Stimulated activated CD8-positive, alpha-beta memory T cell treated with anti-CD3 and anti-CD28 coated beads, Interleukin-2, amount 100 ng/mL, for 48 hours (primary cell): ENCODE measurements at places on chromosomes 16 and 17.

- peak; percentile 62 for DNase-seq
Measured at GRCh38 chr16:525520-526180, 1.9 kb upstream of the CAPN15 start.

GRCh38 chr17:80805032-80805751 lies 186.4 kb upstream of the CHMP6 start:
- no peak for DNase-seq

- DNase-seq, result peak; percentile 51
Measured at GRCh38 chr17:28763804-28764266, 20.0 kb downstream of the TRAF4 start.

GRCh38 chr17:19677736-19678379 lies 29.3 kb downstream of the ALDH3A2 start:
- no peak for DNase-seq

DNA sequence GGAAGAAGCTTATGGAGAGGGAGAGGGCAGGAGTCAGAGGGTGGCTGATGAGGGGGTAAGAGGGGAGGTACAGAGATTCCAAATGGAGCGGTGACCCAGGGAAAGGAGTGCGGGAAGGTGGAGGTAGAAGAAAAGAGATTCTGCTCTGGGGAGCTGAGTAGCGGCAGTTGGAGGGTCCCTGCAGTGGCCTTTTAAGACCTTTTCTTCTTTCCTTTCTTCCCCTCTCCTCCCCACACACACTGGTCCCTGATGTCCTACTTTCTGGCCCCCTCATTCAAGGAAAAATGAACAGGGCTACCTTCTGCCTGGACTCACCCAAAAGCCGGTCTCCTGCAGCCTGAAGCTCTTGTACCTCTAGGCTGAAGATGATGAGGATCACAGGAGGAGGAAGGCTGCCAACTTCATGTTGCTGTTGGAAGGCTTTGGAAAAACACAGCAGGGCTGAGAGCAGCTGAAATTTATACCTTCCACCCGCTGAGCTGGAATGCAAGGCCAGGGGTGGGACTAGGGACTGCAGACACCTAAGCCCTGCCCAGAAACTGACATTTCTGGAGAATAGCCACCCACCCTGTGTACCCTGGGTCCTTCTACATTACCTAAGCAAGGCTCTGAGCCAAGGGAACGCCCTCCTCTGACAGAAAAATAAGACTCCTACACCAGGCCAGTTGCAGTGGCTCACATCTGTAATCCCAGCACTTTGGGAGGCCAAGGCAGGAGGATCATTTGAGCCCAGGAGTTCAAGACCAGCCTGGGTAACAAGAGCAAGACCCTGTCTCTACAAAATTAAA lies 9.4 kb upstream of the HEATR6 start:
- no peak for DNase-seq

- DNase-seq, result no peak
Measured at GRCh38 chr16:46812781-46813540, 18.0 kb downstream of the C16orf87 start.

DNA sequence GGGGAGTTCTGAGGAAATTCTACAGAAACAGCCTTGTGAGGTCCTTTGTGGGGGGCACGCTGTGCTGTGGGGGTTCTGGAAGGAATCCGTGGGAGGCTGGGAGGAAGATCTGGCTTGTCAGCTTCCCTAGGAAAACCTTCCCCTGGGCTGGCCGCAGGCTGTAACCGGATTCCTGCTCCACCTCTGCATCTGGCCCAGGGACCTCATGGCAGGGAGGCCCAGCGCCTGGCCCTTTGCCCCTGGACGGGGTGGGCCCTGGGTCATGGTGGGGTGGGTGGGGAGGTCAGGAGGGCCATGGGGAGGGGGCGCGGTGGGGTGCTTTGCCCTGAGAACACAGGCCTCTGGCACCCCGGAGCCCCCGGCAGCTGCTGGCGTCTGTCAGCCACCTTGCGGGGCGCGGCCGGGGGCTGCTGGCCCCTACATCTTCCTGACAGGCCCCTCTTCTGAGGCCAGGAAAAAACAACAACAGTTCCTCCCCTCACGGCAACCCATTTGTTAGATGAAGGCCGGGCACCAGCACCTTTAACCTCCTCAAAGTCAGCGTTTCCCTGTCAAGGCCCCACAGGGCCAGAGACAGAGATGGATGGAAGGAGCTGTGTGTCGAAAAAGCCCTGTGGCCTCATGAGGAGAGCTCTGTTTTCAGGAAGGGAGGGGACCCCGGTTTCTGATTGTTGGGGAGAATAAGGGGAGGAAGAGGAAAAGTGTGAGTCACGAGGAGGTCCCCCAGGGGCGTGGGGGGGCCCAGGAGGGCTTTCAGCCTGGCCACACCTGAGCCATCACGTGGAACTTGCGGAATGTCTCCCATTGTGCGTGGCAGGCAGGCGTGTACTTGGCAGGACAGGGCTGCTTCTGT lies 3.6 kb upstream of the MEOX1 start:
- DNase-seq, result no peak

DNA sequence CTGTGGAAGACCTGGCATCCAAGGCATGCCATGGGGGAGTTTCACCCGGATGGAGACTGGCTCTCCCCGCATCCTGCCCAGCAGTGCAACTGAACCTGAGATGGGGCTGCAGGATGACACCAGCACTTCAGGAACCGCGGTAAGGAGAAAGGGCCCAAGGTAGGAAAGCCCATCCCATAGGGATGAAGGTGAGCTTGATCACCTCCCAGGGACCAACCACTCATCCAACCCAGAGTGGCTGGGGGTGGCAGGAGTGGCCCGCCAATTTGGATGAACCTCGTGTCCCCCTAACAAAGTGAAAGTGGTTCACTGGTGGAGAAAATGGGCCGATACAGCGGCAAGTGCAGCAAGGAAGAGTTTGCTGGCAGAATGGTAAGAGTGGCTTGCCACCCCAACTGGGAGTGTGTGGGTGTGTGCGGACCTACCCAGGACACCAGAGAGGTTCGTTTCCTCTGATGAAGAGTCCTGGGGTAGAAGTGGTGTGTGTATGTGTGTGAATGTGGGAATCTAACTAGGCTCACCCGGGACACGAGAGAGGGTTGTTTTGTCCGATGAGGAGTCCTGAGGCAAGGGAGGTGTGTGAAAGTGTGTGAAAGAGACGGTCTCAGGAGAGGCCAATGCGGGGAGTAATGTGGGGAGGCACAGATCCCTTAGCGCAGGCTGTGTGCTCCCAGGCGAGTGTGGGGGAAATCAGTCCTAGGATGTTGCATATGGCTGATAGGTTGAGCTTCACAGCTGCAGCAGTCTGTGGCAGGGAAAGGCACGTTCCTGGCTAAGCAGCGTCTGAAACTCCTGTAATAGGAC lies 22.6 kb downstream of the ACSM1 start:
- DNase-seq, result no peak

DNA sequence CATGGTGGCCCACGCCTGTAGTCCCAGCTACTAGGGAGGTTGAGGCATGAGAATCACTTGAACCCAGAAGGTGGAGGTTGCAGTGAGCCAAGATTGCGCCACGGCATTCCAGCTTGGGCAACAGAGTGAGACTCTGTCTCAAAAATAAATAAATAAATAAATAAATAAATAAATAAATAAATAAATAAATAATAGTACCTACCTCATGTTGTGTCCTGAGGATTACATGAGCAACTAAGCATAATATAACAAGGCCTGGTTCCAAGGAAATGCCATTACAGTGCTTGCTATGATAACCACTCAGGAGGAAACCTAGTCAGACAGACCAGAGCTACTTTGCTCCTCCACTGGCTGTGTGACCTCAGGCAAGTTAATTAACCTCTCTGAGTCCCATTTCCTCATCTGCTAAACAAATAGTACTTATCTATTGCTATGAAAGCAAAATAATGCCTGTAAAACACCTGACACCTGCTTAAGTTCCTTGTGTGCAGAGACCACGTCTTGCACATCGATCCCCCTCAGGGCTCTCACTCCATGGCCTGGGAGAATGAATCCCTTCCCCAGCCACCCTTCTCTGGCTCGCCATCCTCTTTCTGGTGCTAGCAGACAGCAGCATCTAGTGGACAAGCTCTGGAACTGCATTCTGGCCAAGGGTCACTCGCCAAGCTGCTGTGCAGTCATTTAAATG lies 7.5 kb downstream of the EPOP start:
- DNase-seq, result peak; percentile 28

- DNase-seq, result no peak
Measured at GRCh38 chr17:80246726-80247125, 13.9 kb upstream of the RNF213 start.

GRCh38 chr17:51572115-51572514 lies 311.8 kb downstream of the UTP18 start:
- DNase-seq, result no peak

- DNase-seq, result no peak
Measured at GRCh38 chr17:60107526-60108257, 29.0 kb upstream of the HEATR6 start.

GRCh38 chr17:38922538-38923297 lies 2.7 kb upstream of the LASP1NB start:
- no peak for DNase-seq

DNA sequence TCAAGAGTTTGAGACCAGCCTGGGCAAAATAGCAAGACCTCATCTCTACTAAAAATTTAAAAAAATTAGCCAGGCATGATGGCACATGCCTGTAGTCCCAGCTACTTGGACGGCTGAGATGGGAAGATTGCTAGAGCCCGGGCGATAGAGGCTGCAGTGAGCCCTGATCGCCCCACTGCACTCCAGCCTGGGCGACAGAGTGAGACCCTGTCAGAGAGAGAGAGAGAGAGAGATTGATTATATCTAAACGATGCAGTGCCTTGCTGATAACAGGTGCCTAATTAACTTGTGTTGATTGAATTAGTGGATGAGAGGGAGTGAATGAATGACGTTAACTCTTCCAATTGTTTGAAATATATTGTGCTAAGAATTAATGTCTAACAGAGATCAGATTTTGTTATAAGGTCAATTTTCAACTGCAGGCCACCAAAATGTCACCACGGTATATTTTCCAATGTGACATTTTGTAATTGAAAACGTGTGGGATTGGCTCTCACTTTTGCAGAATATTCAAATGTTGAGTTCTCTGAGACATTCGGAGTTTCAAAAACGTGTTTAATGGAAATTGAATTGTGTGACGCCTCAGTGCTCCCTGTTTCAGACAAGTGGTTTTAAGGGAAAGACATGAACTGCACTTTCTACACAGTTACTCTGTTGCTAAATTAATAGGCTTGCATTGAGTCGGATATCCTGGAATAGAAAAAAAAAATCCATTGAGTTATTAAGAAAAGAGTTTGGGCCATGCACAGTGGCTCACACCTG lies 53.6 kb downstream of the ABAT start:
- no peak for DNase-seq

DNA sequence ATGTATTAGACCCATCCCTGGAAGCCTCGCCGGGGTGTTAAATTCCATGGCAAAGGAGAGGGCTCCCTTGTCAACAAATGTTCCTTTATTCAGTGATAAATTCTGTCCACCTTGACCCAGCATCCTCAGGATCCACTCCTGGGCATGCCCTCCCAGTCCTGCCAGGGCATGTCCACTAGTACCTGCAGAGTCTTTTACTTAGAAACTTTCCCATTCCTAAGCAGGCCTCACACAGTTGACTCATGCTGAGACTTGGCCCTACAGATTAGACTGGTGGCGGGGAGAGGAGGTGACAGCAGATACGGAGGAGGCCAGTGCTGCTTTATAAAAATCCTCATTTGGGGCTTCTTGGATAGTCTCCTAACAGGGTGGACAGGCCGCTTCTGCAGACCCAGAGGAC lies 88.8 kb downstream of the CYLD start:
- DNase-seq, result no peak

GRCh38 chr16:78096386-78096785 lies 3.1 kb upstream of the WWOX start:
- no peak for DNase-seq

- no peak for DNase-seq
Measured at GRCh38 chr17:17088541-17089525, 46.6 kb downstream of the MPRIP start.

GRCh38 chr16:27761816-27762215 lies 211.9 kb downstream of the KATNIP start:
- no peak for DNase-seq

- no peak for DNase-seq
Measured at GRCh38 chr16:2209258-2210008, 1.2 kb downstream of the BRICD5 start.

GRCh38 chr17:47288531-47289116 lies 35.0 kb downstream of the ITGB3 start:
- no peak for DNase-seq

DNA sequence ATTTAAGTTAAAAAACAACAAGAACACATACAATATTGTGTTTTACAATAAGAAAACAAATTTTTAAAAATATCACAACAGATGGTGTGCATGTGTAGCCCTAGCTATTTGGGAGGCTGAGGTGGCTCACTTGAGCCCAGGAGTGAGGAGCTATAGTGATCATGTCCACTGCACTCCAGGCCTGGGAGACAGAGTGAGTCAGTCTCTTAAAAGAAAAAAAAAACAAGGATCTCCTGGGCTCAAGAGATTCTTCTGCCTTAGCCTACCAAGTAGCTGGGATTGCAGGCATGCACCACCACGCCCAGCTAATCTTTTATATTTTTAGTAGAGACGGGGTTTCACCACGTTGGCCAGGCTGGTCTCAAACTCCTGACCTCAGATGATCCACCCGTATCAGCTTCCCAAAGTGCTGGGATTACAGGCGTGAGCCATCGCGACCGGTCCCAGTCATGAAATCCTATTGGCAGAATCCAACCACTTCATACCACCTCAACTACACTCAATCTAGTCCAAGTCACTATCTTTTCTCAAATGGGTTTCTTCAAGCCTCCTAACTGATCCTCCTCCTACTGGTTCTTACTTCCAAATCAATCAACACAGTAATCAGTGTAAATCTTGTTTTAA lies 55.0 kb downstream of the STH start:
- no peak for DNase-seq

DNA sequence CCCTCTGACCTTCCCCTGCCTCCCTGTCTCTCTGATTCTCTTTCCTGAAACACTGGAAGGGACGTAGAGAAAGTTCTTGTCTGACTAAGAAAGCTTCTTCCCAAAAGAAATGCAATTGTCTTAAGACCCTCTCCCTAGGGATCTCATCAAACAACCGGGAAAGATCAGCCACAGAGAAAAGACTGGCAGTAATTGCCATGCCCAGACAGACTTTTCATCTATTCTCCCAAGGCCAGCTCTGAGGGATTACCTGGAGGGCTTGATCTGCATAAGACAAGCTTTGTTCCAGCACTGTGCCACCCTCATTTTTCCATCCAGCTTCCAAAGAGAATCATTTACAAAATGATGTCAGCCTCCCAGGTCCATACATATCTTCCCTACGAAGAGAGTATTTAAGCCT lies 38.8 kb upstream of the HS3ST3A1 start:
- DNase-seq, result no peak

DNA sequence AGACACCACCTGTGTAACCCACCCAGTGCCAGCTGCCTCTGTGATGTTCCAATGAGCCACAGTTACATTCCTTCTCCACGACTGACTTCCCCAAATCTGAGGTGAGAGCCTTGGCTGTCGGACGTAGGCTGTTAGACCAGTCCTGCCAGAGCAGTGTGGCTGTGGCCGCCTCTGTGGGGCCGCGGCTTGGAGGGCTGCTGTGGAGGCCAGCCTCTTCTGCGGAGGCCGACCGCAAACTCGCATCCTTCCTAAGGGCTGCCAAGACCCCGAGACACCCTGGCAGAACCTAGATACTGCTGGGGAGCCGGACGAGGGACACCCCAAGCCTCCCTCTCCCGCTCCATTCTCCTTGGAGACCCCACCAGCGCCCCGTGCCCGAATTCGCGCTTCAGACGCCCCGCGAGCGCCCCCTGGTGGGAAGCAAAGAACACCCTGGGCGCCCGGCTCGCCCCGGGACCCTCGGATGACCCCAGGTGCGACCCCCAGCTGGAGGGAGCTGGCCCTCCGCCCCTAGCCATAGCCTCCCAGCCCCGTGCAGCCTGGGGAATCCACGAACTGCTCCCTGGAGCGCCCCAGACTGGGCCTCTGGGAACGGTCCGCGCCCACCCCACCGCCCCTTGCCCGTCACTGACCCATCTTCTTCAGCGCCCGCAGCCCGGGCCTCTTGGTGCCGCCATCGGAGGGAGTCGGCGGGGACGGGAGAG lies 547 bp downstream of the PLCD3 start:
- DNase-seq, result no peak
